Effector CD4-positive, alpha-beta T cell (primary cell): ENCODE measurements at places on chromosomes 4 and X.

DNA sequence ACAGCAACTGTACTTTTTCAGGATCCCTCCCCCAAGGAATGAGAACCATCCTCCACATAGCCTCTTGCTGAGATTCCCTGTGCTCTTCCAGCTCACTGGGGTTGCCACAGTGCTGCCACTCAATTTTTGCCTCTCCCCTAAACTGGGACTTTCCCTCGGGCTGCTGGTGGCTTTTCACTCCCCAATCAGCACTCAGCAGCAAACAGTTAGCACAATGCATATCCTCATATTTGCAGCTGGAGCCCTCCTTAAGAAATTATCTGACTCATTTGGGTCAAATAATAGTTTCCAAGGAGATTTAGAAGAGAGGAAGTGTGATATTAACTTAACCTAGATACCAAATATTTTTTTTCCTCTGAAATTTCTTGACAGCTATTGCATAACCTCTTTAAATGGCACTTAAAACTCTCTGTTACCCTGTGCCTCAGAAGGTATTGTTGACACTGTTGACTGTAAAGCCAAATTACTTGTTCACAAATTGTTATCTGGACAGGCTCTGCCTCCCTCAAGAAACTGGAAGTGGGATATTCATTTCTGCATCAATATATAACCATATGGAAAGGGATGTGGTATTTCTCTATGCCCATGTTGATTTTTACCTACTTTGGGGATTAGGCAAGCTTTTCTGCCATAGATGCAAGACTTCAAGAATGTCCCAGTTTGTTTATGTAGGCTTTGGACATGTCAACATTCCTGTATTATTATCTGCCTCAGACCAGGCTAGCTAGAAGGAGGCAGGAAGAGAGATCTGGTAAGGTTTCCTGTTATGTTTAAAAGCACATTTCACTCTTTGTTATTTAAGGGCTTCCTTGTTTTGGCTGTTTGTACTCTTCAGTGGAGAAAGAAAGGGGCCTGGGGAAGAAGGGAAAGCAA, 58.0 kb downstream of the SEPTIN11 start:
- no peak for DNase-seq

- no peak for DNase-seq
Measured at GRCh38 chr4:59539401-59539800, 1660.7 kb upstream of the ADGRL3 start.

GRCh38 chr4:141933978-141934377, 297.6 kb downstream of the IL15 start:
- DNase-seq: no peak

DNA sequence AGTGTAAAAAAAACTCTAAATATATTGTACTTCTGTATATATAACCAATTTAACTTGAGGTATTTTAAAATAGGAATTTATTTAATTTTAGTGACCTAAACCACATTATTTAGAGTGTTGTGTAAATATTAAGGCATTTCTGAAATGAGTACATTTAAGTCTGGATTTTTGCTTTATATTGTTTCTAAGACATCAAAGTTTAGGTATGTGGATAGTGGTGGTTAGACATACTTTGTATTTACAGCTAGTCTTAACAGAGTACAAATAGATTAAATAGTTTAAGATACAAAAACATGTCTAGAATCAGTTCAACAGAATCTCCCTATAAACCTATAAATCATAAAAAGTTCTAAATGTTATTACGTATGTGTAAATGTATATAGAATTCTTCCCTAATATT, 588.5 kb downstream of the TRIML1 start:
- DNase-seq: no peak

GRCh38 chr4:110636680-110637407, 14.0 kb upstream of the PITX2 start:
- no peak for DNase-seq

- DNase-seq: no peak
Measured at GRCh38 chr4:24840826-24841543, 45.6 kb downstream of the SOD3 start.

GRCh38 chr4:74104145-74104544, 5.2 kb upstream of the CXCL2 start:
- DNase-seq: no peak

GRCh38 chrX:37958525-37959211, 47.7 kb upstream of the SYTL5 start:
- no peak for DNase-seq

GRCh38 chrX:119389214-119389613, 9.9 kb upstream of the SLC25A43 start:
- no peak for DNase-seq

DNA sequence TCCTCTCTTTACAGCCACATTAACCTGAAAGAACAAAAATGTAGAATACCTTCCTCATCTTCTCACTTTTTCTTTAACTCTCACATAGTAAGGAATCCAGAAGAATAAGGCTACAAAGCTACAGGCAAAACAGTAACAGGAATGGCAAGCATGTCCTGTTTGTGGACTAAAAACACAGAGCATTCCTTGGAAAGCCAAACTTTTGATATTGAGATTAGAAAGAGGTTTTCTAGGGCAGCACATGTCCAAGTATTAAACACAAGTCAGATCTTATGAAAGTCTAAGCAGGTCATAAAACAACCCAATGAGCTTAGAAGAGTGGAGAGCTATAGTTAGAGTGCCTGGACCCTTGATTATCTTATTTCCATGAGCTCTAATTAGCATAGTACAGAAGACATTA, 58.2 kb upstream of the FAM9C start:
- DNase-seq: no peak
